ENCODE measurements at places on chromosomes 5 and 9.

GRCh38 chr5:124701873-124702425 lies 44.5 kb downstream of the ZNF608 start:
- DNase-seq, result no peak

DNA sequence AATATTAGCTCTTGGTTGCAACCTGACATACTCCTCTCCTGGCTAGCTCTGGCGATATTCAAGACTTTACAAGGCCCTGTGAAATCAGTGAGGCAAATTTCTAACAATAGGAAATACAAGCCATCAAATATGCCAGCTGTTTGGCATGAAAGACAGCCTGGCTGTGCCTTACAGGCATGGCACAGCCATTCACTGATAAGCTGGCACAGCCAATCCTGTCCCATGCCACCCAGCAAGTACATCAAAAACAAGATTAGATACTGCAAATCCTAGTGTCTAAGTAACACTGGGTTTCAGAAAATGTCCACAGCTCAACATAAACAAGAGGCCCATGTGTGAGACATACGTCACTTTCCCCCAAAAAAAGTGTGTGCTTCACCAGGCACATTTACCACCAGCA lies 1045.8 kb upstream of the DMAC1 start:
- no peak for DNase-seq

DNA sequence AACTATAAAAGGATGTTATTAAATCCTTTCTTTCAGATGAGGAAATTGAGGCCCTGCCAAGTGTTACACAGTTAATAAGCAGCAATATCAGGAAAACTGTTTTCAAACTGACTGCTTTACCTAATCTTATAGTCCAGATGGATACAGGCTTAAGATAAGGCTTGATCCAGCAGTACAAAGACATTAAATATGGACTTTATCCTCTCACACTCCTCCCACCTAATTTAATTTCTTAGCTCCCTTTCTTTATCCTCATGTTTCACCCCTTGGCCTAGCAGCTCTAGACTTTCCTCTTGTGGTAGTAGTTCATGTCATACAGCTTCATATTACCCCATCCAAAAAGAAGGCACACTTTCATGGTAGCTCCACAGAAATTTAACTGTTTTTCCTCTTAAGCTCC lies 164.5 kb downstream of the BAAT start:
- DNase-seq, result no peak

- no peak for DNase-seq
These were observed 72.2 kb upstream of the EPB41L4A start for GRCh38 chr5:112491257-112491656.

DNA sequence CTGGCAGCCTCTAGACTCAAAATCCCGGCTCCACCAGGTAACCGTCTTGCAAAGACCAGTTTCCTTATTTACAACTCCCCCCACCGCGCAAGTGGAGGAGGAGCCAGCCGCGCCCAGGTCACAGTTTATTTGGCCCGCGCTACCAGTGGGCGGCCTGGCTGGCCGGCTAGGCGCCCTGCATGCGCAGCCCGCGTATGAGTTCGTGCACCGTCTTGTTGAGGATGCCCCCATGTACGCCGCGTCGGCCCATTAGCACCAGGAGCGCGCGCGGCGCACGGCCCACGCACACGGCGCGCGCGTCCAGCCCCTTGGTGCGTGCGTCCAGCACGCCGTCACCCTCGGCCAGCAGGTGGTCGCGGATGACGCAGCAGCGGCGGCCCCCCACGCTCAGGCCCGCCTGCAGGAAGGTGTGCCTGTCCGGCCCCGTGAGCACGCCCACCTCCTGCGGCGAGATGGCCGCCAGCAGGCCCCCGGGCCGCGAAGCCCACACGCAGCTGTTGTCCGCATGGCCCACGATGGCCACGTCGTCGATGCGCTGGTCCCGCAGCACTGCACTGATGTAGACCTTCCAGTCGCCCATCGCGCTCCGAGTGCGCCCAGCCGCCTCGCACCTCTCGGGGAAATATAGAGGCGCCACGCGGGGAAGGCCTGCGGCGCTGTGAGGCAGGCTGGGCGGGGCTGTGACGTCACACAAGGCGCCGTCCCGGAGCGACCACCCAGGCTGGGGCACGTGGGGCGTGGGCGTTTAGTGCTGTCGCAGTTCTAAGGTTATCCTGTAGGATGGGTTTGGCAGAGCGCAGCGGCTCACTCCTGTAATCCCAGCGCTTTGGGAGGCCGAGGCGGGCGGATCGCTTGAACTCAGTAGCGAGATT lies at the start of gene PFN3:
TSS of gene PFN3 (minus strand) at position 665 of the 872 bp plus-strand sequence. CDS start at position 580, 85 bp downstream.
- DNase-seq, result no peak

DNA sequence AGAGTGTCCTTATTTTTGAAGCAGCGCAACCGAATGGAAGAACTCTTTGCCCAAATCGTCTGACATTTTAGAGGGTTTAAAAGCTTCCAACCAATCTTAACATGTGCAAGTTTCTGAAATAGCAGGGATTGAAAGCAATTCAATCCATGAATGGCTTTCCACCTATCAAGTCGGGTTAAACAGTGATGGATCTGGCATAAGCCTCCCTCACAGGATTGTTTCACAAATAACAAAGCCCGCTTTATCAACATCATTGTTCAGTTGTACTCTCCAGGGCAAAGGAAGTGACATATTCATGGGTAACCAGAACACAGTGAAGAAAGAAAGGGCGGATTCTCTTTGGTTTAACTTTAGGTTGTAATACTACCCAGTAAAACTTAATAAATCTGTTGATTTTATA lies 497.3 kb downstream of the MTRR start:
- no peak for DNase-seq

GRCh38 chr9:31136524-31136923 lies 1247.9 kb upstream of the ACO1 start:
- DNase-seq, result no peak

DNA sequence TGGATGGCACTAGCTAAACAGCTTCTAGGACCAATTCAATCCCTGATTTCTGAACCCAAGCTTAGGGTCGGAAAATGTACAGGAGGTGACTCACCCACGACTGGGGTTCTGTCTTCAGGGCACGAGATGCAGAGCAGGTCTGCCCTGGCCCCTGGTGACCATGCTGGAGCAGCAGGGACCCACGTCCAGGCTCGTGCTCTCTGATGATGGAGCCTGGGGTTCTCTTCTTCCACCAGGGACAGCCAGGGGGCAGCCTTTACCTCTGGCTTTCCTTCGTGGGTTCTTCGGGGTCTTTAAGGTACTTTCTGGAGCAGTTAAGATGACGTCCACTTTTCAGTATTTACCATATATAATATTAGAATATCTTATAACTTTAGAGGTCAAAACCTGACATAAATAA lies 2.1 kb downstream of the CFAP77 start:
- peak; percentile 19 for DNase-seq

DNA sequence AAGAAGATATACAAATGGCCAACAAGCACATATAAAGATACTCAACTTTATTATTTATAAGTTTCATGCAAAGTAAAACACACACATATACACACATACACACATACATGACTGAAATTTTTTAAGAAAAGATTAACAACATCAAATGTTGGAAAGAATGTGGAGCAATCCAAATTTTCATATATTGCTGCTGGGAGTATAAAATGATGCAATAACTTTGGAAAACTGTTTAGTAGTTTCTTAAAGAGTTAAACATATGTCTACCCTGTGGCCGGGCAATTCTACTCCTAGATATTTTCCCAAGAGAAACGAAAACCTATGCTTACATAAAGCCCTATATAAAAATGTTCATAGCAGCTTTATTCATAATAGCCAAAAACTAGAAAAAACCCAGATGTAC lies 99.8 kb upstream of the NR4A3 start:
- DNase-seq, result no peak

- DNase-seq, result no peak
These were observed 62.1 kb downstream of the GADD45G start for GRCh38 chr9:89666950-89667349.

DNA sequence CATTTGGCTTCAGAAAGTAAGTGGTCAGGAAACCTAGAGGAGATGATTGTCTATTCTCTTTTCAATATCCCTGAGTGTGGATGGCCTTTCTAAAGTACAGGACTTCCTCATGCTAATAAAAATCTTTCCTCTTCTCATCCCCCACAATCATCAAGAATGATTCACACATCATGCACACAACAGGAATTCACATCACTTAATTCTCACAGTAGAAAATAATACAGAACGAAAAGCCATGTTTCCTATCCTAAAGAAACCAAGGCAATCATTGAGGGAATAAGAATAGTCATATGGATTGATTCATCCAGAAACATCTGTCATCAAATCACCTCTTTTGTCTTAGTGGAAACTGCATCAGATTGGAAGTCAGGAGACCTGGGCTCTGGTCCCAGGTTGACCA lies 203.1 kb upstream of the PIK3R1 start:
- DNase-seq, result no peak

- no peak for DNase-seq
These were observed 298.0 kb upstream of the PAPPA start for GRCh38 chr9:115855458-115856133.

DNA sequence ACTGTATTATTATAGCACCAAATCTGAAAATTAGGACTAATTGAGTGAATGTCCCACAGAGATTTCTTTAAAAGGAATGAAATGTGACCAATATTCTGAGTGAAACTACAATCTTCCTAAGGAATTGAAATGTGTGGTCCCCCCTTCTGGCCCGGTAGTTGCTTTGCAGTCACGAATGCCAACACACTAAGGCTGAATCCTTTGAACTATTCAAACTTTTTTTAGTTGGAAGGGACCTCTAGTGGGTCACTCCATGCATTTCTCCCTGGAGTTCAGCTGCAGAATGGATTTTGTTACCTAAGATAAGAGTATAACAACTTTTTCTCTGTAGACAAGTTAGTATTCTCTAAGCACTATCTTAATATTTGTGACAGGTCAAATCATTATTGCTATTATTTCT lies 2.8 kb downstream of the CDH6 start:
- no peak for DNase-seq

DNA sequence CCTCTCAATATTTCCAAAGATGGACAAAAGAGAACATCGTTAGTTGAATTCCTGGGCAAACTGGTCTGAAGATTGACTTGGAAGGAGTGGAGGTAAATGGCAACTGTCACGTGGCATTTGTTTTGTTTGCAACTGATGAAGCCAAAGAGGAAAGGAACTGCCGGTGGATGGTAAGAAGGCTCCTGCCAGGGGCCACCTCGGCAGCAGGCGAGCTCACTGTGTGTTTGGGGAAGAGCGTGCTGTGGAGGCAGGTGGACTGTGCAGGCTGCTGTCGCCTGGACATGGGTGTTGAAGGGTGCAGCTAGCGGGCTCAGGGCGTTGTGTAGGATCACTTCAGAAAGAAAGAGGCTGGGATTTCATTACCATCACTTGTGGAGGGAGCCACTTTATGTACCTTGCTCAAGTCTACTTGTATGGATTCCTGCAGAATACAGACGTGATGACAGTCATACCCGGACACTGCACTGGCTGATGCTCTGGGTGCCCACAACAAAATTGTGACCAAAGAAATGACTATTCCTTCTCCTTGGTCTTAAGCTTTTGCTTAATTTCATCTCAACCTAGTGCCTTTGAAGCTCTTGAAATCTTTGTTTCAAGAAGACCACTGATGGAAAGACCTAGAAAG lies 72.7 kb downstream of the MAP1B start:
- no peak for DNase-seq
